ENCODE measurements at places on chromosomes 3 and 15.

DNA sequence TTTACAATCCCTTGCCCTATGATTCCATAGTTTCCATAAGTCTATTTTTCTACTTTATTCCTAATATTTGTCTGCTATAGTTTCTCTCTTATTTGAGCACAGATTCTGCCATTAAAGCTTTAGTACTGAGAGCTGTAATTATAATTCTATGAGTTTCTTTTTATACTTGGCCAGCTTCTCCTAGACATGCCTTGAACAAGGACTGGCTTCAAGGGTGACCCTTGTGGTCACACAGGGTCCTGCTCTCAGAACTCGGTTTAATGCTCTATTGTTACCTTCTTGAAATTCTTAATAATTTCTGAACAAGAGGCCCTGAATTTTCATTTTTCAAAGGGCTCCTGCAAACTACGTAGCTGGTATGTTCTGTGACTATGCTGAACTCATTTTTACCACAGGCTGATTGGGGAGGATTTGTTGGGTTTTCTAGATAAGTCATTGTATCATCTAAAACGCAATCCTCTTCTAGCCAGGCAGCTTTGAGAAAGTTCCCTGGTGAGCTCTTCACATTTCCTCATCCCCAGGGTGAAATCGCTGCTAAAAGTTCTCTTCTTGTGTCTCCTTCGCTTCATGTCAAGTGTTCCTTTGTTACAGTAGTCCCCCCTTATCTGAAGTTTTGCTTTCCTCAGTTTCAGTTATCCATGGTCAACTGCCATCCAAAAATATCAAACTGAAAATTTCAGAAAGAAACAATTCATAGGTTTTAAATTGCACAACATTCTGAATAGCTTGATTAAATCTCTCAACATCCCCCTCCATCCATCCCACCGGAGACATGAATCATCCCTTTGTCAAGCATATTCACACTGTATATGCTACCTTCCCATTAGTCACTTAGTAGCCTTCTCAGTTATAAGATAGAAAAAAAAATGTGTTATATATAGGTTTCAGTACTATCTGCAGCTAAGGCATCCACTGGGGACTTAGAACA is 12.6 kb upstream of the PLCL2 start:
- DNase-seq = no peak

- DNase-seq = no peak
Observed at GRCh38 chr3:105414841-105415240, 48.1 kb downstream of the ALCAM start.

GRCh38 chr3:16808393-16809107 is 76.2 kb upstream of the PLCL2 start:
- no peak for DNase-seq

DNA sequence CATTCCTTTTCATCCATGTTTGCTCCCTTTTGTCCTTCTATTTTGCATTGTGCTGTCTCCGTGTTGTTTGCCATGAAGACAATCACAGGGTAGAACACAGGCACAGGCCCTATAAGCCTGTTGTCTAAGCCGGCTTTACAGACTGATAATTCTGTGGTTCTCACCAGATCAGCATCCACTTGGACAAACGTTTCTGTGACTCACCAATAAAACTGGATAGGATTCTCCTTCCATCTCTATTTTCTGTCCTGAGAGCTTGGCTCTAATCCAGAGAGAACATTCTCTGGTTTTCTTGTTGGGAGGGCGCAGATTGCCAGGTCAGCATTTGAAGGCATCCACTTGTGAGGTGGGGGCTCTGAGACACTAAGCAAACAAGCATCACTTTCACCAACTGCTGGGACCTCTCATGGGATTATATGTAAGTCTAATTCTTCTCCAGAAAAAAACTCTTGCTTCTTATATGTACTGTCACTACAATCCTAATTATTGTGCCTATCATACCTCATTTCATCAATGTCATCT is 101.6 kb downstream of the ERC2 start:
- DNase-seq = no peak

DNA sequence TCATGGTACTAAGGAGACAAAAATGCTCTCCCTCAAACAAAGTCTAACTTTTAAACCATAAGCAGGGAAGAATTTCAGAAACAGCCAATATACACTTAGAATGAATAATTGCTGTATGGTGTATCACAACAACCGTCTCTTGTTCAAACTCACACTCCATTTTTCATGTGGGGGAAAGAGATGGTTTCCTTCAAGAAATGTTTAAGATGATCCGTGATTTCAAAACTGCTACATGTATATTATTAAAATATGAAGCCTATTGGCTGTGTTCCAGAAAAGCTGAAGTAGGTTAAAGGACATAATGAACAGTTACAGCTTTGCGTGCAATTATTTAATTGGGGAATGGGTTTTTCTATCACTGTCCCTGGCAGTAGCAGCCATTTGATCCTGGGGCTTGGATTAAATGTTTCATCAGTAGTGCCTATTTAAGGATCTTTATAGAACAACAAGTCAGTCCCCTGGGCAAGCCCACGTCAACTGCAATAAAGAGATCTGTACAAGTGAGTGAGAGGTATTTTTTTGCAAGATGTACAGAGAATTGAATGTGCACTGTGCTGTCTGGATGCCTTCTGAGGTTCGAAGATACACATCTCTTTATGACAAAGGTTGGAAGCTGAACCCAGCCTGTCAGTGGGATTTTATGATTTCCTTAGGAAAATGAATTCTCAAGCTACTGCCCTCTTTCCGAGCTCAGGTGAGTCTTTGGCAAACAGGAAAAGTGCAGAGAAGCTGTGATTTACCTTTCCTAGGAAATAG is 337.2 kb upstream of the RARB start:
- DNase-seq = no peak

DNA sequence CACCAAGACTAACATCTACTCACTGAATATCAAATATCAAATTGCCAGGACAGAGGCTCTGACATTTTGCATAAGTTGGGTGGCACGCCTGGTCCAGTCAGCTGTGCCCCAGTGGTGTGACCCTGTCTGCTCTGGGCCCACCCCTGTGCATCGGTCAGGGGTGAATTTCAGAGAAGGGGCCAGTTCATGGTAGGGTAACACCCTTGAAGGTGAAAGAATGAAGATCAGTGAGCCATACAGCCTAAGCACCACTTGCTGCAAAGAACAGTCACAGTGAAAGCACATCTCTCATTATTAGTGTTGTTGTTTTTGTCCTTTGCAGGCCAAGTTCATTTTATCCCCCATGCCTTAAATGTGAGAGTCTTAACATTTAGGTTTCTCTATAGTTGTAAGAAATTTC is 86.8 kb downstream of the MYRIP start:
- no peak for DNase-seq

DNA sequence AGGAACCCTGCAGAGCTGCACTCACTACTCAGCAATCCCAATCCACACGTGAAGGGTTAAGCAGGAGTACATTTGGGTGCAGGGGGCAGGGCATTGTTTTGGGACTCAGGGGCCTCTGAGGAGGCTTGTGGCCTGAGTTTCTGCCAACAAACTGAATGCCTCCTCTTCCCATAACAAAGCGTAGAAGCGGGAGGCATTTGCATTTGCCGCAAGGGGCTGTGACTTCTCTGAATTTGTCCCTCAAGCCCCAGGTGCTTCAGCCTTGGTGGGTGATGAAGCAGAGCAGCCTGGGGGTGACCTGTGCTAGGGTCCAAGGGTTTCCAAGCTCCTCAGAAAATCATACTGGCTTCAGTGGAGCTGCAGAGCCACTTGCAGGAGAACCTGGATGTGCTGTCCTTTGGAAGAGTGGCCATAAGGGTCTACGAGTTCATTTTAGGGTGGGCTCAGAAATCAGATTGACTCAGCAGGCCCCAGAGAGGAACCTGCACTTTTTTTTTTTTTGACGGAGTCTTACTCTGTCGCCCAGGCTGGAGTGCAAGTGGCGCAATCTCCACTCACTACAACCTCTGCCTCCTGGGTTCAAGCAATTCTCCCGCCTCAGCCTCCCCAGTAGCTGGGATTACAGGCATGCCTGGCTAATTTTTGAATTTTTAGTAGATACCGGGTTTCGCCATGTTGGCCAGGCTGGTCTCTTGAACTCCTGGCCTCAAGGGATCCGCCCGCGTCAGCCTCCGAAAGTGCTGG is 1.4 kb upstream of the RPSA start:
- no peak for DNase-seq

DNA sequence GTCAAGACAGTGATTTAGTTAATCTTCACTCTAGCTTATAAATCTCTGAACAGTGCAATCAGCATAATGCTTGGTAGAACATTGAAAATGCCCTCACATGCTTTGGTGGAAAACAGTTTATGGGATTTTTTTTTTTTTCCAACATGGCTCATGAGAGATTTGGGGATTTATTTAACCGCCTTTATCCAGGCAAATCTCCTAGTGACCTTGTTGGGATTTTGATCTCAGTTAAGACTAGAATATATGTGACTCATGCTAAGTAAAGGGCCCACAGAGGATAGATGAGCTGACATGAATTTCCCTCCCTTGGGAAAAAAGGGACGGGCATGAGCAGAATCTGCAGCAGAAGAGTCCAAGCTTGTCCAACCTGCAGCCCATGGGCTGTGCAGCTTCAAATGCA is 18.7 kb downstream of the LRTM1 start:
- no peak for DNase-seq

Data from stimulated activated CD4-positive, alpha-beta T cell treated with anti-CD3 and anti-CD28 coated beads, TNF-alpha, amount 100 ng/mL, for 1 hour (primary cell).